Effector CD4-positive, alpha-beta T cell (primary cell): ENCODE measurements at places on chromosomes 4 and X.

GRCh38 chr4:72702948-72703347 is 133.9 kb upstream of the ADAMTS3 start:
- DNase-seq: no peak

DNA sequence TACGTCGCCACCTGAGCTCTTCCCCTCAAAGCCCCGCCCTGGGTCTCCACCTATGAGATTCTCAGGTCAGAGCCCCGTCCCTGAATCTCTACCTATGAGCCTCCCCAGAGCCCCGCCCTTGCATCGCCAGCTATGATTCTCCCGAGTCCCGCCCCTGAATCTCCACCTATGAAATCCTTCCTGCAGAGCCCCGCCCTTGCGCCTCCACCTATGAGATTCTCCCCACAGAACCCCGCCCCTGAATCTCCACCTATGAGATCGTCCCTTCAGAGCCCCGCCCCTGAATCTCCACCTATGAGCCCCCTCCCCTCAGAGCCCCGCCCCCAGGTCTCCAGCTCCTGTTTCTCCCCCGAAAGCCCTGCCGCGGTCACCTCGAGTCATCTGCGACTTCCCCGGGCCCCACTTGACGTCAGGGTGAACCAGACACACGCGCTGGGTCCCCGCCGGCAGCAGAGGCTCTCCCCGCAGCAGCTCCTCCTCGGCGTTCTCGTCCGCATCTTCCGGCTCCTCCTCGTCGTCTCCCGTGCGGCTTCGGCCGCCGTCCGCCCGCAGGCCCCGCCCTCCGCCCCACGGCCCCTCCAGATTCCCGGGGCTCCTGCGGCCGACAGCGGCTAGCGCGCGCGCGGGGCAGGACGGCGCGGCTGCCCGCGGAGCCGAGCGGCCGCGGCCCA is 393 bp downstream of the GTPBP6 start:
- peak; percentile 95 for DNase-seq

GRCh38 chrX:13888284-13888683 is 71.4 kb upstream of the GPM6B start:
- no peak for DNase-seq

GRCh38 chrX:23548164-23548563 is 119.1 kb upstream of the PRDX4 start:
- DNase-seq: no peak

DNA sequence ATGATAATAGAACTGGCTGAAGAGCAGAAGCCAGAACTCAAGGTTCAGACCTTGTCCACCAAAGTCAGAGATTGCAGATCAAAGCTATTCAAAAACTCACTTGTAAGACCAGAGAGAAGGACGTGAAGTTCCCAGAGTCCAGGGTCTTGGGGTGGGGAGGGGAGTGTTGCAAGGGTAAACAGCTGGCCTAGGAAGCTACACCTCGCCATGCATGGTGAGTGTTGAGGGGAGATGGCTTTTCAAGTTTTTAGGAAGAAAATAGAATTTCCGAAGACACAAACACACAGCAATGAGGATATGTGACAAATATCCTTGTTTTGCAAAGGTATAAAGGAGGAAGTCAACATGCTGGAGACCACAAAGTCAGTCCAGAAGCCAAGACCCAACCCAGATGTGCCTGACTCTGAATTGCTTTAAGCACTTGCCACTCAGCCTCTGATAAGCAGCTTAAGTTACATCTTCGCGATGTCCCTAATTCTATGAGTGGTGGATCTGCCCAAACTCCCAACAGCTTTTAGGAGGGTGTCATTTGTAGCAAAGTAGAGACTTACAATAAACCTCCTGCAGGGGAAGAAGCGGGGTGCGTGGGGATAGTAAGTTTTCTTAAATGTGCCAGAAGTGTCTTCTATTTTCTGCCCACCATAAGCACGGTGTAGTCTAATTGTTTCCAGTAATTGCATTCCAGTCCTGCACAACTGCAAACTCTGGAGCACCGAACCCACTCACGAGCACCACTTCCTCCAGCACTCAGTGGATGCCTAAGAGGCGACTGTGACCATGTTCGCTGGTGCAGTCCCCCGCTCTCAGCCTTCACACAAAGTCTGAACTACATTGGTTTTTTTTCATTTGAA is 26.5 kb downstream of the HAND2 start:
- no peak for DNase-seq

GRCh38 chr4:8155660-8156421 is 2.8 kb downstream of the ABLIM2 start:
- no peak for DNase-seq

- DNase-seq: no peak
Observed at GRCh38 chrX:84174348-84174747, 13.7 kb downstream of the RPS6KA6 start.

DNA sequence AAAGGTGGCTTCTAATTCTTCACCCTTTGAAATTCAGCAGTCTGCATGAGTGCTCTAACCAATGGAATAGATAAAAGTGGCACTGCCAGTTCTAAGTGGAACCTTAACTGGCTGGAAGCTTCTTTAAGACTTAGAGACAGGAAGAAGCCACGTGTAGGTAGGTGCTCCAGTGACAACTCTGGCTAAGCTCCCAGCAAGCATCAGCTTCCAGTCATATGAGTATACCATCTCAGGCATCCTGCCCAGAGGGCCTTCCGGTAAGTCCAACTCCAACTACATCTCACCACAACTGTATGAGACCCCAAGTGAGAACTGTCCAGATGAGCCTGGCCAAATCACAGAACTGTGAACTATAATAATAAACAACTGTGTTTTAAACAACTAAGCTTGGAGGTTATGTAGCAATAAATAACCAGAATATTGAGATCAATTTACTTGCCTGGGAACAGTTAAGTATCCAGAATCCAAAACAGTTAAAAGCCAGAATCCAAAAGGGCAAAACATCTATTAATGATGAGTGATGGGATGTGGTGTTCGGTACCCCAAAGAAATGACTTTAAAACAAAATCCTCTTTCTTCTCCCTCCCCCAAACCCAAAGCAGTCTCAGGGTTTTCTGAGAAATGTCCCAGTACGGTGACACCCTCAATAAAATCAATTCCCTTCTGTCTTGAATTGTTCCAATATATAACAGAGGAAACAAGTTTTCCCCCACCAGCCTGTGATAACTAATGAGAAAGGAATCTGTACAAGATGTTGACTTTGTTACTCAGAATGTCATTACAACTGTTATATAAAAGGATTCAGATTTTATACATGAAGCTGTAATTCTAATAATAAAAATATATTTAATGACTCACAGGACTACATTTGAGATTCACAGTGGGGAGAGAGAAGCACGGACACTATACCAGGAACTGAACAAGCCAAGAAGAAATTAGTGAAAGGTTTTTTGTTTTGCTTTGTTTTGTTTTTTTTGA is 4.2 kb downstream of the TSPAN5 start:
- DNase-seq: no peak

DNA sequence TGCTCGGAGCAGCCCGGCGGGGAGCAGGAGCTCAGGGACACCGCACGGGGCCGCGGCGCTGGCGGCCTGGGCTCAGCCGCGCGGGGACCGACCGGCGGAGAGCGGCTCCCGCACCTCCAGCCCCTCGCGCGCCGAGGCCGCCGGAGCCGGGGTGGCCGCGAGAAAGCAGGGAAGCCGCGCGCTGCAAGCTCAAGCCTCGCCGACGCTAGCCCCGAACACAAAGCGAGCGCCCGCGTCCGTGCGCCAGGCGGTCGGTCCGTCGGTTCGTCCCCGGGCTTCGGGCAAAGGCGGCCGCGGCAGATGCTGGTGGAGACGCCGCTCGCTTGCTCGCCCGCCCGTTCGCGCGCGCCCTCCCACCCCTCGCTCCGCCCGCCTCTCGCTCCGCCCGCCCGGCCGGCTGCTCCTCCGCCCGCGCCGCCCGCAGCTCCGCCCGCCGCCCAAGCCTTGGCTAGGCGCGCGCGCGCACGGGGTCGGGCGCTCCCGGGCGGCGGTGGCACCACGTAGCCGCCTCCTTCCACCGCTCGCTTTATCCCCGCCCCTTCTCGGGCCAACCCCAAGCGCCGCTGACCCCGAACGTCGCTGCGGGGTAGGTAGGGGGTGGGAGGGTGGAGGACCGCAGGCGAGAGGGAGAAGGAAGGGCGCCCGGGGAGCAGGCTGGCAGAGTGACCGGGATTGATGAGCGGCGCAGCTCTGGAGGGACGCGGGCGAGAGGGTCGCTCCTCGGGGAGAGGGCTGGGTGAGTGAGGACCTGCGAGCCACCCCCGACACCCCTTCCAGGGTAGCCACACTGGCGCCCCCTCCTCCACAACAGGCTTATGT is at the start of gene TSPAN5:
Gene TSPAN5, minus strand, starts transcription at position 325 of the 819 bp plus-strand sequence.
- peak; percentile 75 for DNase-seq

GRCh38 chrX:18654875-18655836 is 16.8 kb downstream of the RS1 start:
- DNase-seq: no peak

DNA sequence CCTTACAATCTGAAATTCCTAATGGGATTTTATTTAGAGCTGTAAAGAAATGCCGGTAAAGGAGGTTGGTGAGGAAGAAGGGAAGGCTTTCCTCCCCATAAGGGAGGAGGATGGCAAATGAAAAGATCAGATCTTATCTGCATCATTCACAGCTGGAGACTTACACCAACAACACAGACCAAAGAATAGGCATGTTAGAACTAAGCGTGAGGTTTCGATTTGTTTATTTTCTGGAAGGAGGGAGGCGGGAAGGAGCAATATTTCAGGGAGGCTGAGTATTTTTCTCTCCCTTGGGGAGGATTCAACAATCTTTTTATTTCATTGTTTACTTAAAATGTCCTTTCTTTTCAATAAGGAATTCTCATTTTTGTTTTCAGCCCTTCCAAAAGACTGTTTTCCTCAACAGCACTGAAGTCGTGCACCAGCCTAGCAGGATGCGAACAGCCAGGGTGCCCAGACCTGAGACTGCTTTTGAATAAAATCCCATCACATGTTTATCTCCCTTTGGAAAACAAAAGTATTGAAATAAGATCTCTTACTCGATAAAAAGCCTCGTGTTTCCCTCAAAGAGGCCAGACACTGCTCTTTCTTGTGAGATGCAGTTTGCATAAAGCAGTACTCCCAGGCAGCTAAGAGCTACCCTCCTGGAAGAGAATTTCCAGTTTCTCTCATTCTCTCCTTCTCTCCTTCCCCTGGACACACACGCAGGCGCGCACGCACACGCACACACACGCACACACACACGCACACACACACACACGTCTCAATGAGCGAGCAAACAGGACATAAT is 236.1 kb downstream of the MGST2 start:
- DNase-seq: no peak

GRCh38 chr4:38489924-38490639 is 173.9 kb upstream of the KLF3 start:
- DNase-seq: no peak

GRCh38 chrX:65755786-65756185 is 88.3 kb downstream of the MSN start:
- DNase-seq: no peak

GRCh38 chrX:68823413-68824151 is 5.2 kb upstream of the EFNB1 start:
- no peak for DNase-seq
